ENCODE measurements at places on chromosomes 6 and 20.

DNA sequence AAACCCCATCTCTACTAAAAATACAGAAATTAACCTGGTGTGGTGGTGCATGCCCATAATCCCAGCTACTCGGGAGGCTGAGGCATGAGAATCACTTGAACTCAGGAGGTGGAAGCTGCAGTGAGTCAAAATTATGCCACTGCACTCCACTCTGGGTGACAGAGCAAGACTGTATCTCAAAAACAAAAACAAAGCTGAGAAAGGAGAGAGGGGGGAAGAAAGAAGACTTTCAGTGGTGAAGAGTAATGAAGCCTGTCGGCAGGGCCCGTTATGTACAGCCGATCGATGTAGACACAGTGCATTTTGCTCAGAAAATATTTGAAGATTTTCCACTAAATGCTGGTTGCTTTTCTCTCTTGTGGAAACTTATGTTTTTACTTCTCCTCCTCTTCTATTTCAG is 13.8 kb downstream of the VAPB start:
- DNase-seq = no peak

DNA sequence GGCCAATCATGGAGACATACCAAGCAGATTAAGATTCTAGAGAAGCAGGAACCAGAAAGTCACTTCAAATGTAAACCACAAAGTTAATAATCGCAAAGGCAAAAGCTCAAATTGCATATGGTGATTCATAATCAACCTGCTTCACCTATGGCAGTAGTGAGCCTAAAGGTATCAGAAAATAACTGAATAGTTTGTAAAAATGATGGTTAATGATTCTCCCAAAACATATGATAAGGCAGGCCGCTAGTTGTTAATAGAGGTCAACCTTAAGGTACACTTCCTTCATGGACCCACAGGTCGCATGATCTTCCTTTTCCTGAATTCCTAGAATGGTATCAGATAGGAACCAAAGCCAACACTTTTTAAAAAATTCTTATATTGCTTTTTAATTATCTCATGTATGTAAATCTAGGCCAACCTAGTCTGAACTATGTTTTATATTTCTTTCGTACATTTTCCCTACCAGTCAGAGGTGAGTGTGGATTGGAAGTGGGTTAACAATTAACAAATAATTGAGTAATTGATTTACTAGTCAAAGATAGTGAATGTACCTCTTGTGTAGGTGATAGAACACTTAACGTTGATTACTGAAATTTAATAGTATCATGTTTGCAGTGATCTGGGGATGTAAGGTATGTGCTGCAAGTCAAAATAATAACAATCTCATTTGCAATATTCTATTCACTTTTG is 16.4 kb downstream of the TAAR2 start:
- DNase-seq = no peak

DNA sequence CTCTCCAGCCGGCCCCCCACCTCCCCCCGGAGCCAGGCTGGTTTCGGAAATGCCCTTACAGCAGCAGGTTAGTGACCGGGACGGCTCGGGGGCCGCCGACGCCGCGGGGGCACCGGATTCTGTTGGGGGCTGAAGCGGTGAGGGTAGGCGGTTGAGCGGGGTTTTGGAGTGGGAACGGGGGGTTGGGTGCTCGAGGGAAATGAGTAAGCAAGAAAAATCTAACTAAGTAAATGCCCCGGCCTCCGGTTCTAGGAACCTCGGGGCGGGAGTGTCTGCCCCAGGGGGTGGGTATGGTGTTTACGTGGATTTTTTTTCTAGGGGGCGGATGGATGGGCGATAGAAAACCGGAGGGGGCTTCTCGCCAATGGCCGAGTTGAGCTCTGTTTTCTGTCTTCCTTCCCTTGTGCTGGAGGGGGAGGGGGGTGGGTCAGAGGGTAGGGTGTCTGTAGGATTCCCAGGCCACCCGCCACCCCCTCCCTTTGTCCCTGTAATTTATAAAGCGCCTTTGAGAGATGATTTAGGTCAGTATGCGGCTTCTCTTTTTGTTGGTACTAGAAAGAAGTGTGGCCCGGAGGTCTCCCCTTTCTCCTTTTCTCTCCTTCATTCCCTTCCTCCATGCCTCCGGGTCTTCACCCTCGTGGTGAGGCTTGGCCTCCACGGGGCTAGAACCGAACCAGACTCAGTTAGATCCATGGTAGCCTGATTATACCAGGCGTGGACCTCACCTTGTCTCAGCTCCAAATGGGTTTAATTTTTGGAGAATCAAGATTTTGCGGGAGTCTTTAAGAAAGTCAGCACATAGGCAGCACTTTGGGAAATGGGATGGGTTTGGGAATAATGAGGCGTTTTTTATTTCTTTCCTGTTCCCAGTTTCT is 2.3 kb downstream of the E2F3 start:
- peak; percentile 90 for DNase-seq

DNA sequence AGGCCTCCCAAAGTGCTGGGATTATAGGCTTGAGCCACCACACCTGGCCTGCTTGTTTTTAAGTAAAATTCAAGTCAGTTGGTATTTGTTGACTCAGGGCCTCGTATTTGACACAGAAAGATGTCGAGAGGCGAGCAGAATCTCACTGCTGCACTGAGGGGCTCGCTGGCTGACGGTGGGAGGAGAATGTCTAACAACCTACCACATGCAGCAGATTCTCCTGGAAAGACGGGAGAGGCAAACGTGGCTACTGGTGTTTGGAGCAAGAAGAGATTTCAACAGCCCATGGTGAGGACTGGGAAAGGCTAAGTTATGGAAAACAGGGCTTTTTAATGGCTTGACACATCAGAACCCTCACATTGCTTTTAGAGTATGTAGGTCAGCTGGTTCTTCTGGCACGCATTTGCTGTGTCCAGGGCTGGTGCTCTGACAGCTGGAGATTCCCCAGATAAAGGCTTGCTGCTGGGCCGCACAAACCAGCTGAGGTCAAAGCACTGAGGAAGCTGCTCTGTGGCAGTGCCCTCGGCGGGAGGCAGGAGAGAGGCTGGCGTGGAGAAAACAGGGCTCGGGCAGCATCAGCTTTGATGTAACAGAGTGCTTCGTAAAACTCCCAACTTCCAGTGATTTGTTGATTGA is 84.2 kb upstream of the FRMD1 start:
- no peak for DNase-seq

- peak; percentile 64 for DNase-seq
Measured at GRCh38 chr6:16760516-16761470, at the start of gene ATXN1. Gene ATXN1, minus strand, starts transcription at chr6:16761460.

- no peak for DNase-seq
Measured at GRCh38 chr20:2521369-2522305, 12.9 kb upstream of the ZNF343 start.

GRCh38 chr20:31709939-31710338 is 12.7 kb downstream of the BCL2L1 start:
- no peak for DNase-seq

DNA sequence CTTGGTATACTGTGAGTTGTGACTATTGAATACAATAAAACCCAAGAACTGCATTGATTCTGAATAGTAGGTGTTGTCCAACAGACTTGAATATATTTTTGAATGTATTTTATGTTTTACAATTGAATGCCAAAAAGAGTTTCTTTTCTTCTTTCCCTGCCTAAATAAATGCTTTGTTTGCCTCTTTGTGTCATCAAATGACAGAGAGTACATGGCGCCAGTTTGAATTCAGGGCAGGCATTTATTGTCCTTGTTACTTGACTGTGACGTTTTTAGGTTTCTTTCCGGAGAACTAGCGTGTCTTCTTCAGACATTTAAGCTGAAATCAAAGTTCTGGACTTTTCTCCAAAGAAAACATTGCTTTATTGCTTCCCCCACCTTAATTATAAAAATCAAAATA is 16.6 kb downstream of the KIF3B start:
- DNase-seq = no peak

DNA sequence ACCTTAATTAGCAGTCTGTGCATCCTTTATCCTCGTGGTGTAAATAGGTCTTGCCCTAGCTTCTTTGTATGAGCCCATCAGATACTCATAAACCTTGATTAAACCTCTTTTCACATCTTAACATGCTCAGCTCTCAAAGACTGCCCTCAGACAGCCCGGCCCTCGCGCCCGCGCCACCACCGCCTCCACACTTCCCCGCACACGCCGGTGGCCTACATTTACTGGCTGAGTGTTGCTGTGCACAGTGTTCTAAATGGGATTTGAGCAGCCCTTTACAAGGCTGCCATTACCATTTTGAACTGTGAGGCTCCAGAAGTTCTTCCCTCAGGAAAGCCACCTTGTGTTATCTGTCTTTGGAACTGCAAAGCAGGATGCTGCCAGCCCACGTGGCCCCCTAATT is 63.0 kb upstream of the INSM1 start:
- no peak for DNase-seq

DNA sequence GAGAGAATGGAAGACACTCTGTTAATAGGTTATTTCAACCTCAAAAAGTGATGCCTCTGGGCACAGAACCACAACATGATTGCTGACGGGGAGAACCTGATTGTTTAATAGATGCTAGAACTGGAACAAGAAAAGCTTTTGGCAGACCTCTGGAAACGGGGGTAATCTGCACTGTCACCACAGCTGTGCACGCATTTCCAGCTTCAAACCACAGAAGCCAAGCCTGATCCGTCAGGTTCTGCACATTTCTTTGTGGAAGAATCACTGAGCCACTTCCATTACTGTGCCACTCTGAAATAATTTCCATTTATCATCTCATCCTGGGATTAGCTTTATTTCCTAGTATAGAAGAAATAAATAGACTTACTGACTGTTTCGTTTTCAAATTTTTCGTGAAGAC is 309.3 kb downstream of the FARS2 start:
- no peak for DNase-seq

GRCh38 chr6:21874372-21874771 is 280.8 kb downstream of the SOX4 start:
- no peak for DNase-seq

- DNase-seq = no peak
Measured at GRCh38 chr6:41607736-41608135, 30.5 kb upstream of the MDFI start.

DNA sequence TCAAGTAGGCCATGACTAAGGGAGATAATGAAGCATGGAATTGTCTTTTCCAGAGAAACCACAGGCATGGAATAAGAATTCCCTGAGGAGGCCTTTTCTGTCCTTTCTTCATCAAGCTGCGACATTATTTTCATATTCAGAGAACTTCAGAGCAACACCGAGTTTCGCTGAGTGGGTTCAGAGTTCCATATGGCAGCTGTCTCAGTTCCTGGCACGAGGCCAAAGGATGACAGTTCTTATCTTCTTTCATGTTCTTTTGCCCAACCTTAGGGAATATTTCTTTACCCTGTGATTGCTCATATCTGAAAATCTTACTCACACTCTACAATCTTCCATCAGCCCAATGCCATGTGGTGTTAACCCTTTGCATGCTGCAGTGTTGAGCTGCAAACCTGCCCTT is 135.3 kb upstream of the BMP2 start:
- DNase-seq = no peak

- no peak for DNase-seq
Measured at GRCh38 chr6:166618251-166618650, 8.8 kb downstream of the RPS6KA2 start.

GRCh38 chr6:125099211-125100073 is 54.1 kb upstream of the TPD52L1 start:
- no peak for DNase-seq

All from natural killer cell treated with Interleukin-12 subunit alpha and Interleukin-12 subunit beta and Interleukin-15 and Interleukin-18, amount 100 ng/mL, for 72 hours (primary cell).